ENCODE measurements at places on chromosomes 11 and 22.
A peak's percentile ranks its signal among the peaks of the same experiment; 100 is the strongest.

DNA sequence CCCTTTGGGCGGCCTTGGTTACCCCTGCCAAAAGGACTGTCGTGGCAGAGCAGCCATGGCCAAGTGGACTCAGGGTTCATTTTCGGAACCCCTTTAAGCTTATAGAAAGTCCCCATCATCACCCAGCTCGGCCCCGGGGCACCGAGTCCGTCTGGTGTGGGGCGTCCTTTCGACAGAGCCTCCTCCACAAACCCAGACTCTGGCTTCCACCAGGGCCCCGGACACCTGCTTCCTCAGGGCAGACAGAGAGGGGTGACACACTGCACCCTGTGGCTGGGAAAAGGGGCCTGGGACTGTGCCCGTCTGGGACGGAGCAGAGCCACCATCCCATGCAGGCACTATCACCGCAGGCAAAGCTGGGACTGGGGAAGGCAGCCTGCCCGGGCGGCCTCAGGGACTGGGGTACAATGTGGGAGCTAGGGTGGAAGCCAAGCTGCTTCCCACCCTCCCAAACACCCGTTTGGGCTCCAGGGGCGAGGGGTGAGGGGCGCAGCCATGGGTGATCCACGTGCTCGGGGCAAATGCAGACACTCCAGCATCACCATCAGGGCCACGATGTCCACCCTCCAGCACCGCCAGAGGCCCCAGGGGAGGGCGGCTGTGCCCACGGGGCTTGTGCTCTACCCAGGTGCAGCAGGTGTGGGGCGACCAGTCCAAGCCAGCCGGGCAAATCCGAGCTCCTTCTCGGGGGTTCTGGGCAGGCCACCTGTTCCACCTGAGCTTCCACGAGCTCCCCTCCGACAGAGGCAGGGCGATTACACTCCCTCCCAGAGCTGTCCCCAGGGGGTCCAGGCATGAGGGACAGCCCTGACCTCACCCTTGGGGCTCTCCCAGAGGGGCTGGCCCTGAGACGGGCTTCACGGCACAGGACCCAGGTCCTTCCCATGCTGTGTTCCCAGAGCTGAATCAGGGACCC lies 11.7 kb upstream of the MRPL23 start:
- peak; percentile 6 for DNase-seq

- DNase-seq = no peak
These were observed 32.1 kb upstream of the ABCC8 start for GRCh38 chr11:17508791-17509190.

DNA sequence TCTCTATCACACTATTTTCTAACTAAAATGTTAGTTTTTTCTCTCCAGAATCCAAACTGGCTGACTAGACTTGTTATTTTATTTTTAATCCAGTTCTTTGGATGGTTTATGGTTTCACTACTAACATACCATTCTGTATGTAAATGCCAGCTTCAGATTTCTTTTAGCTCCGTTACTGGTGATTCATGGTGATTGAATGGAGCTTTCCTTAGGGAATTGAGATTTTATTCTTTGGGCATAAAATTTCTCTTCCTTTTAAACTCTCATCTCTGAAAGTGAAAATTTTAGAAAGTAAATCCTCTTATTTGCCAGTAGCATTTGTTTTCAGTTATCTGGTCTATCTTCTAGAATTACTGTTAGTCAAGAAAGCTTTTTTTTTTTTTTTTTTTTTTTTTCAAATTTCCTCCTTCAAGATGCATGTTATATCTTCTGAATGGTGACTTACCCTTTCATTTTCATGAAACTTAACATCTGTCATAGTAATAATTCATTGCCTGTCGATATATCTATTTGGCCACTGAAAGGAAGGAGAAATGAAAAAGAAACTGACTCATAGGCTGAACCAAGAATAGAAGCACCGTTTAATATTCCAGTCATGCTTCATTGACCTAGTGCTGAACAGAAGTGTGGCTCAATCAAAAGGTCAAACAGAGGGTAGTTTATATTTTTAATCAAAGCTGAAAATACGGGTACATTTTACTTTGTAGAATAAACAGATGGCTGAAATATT lies 6.4 kb downstream of the ENDOD1 start:
- no peak for DNase-seq

- DNase-seq = no peak
These were observed 4.9 kb downstream of the TMEM109 start for GRCh38 chr11:60918939-60919265.

GRCh38 chr11:32987851-32988250 lies 27.8 kb upstream of the DEPDC7 start:
- DNase-seq = no peak

DNA sequence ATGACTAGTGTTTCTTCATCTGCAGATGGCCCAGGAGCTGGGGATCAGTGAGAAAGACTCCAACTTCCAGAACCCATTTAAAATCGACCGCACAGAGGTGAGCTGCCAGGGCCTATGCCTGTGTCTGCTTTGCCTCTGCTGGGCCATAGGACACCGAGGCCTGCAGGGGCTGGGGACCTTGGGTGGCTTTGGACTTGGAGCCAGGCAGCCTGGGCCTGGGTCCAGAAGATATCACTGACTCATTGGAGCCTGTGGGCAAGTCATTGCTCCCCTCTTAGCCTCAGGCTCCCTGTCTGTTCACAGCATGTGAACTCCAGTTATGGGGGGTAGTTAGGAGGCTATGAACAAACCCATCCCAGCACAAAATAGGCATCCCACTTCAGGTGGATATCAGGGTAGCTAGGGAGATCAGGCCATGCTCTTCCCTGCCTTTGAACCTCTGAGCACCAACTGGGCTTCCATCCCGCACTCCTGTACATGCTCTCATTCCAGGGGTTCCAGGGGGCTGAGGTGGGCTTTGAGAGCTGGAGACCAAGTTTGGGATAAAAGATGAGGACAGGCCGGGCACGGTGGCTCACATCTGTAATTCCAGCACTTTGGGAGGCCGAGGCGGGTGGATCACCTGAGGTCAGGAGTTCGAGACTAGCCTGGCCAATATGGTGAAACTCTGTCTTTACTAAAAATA lies 13.4 kb downstream of the CCDC134 start:
- no peak for DNase-seq

DNA sequence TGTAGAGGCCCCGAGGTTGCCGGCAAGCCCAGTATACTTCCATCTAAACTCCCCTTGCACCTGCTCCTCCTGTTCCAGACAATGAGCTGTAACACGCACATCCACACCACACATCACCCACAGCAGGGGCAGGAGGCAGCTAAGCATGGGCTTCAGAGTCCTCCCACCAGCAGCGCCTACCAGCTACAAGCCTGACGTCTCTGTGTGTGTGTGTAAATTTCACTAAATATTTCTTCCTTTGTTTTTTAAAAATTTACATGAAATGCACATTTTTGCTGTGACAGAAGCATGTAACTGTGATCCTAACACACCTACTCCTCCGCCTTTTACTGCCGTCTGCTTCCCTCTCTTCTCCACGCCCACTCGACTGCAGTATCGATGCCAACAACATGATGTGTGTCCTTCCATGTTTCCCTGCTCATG lies 29.4 kb upstream of the PACSIN2 start:
- no peak for DNase-seq
